ENCODE measurements at places on chromosomes 4 and X.

DNA sequence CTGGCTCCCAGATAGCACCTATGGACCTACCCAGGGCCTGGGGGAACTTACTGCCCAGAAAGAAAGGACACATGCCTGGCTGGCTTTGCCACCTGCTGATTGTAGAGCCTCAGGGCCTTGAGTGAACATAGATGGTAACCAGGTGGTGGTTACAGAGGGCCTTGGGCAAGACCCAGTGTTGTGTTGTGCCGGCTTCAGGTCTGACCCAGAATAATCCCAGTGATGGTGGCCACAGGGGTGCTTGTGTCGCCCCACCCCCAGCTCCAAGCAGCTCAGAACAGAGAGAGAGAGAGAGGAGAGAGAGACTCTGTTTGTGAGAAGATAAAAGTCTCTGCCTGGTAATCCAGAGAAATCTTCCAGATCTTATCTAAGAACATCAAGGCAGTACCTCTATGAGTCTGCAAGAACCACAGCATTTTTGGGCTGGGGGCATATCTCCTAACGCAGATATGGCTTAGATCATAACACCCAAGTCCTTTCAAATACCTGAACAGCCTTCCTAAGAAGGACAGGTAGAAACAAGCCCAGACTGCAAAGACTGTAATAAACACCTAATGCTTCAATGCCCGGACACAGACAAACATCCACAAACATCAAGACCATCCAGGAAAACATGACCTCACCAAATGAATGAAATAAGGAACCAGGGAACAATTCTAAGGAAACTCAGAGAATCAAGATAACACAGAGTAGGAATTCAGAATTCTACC, 16.3 kb upstream of the RP2 start:
- no peak for DNase-seq

- DNase-seq = no peak
These were observed 59.6 kb upstream of the TAB3 start for GRCh38 chrX:30948626-30949025.

DNA sequence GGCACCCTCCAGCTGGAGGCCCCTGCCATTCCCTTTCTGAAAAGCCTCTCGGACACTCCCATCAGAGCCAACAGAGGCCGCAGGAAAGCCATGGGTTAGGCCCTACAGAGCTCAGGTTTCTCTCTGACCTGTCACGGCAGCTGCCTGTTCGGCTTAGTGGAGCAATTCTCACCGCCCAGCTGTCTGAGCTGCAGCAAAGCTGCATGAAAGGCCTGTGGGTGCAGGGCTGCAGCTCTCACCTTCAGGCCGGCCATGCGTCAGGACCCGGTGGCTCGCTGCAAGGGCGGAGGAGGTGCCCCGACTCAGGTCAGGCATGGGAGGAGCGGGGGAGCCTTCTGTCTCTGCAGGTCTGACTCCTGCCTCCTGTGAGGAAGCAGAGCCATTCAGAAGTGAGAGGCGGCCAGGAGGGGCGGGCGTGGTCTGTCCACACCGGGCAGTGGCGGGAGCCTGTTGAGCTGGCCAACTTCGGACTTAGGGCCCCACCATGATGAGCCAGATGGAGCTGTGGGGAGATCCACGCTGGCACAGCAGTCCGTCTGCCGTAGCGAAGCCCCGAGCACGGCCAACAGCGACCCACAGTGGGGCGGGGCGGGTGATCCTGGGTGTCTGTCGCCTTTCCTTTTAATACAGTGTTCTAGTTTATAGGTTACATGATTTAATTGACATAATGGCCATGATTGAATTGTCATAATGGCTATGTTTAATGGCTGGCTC, 23.4 kb downstream of the PDE6B start:
- no peak for DNase-seq

DNA sequence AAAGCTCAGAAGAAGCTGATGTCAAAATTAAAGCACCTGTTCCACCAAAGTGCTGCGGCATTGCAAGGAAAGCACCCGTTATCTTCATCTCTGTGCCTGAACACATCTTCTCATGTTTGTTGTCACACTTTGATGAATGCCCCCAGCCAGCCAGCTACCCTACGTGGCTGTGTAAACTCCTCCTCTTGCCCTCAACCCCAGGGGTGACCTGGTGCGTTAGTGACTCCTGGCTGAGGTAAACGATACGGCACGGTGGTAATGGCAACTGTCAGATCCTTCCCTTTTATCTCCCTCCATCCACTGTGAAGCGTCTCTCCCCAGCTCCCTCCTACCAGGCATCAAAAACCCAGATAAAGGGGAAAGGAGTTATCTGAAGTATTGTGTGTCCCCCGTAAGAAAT, 90.6 kb upstream of the WWC2 start:
- DNase-seq = no peak

- DNase-seq = no peak
These were observed 1040.9 kb downstream of the DMD start for GRCh38 chrX:32170481-32170880.

DNA sequence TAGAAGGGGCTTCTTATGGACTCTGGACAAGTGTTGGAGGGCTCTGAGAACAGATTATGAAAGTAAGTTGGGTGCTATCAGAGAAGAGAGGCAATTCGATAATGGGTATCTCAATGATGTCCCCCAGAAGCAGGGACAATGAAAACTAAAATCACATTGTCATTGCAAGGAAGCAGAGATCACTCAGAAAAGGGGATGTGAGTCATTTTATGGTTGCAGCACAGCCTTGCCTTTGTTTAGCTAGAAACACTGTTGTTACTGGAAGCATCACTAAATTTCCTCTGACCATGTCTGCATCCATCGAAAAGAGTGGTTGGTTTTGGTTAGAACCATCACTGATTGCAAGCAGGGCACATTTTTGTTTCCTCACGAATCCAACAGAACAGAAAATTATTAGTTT, 246.8 kb upstream of the NWD2 start:
- no peak for DNase-seq

GRCh38 chr4:138408758-138409157, 166.6 kb upstream of the SLC7A11 start:
- DNase-seq = no peak

DNA sequence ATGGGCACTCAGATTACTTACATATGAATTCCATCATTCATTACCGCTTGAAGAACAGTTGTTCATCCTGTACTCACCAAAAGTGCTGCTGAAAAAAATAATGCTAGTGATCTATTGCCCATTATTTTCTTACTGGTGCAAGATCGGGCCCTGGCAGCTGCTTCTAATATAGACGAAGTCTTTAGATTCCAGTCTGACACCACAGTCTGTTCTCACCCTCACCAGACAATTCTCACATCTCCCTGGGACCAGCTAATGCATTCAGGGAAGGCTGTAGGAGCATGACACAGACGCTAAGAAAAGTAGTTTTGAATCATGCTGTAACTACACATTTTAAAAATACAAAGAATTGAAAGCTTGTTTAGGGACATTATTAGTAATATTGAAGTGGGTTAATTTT, 13.8 kb downstream of the GEMIN8 start:
- DNase-seq = no peak

DNA sequence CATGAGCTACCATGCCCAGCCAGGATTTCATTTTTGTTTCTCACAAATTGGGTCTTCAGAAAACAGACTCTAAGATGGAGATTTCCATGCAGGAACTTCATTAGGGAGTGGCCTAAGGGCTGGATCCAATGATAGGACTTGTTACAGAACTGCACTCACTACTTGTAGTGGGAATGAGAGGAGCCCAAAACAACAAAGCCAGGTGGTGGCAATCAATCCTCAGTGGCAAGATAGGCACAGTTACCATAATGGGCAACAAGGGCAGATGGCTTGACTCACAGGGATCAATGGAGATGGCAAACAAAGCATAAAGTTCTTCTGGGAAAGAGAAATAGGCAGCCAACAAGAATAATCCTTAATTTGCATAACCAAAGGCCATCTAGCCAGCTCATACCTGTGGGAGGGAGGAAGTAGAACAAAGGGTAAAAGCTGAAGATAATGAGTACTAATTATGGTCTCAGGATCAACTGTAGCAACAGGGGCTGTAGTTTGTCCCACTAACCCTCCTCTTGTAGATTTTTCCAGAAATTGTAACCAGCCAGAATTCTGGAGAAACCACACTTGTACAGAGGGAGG, 72.8 kb upstream of the MAPK10 start:
- DNase-seq = no peak

- DNase-seq = no peak
These were observed 1.3 kb downstream of the SMIM20 start for GRCh38 chr4:25915353-25915705.

DNA sequence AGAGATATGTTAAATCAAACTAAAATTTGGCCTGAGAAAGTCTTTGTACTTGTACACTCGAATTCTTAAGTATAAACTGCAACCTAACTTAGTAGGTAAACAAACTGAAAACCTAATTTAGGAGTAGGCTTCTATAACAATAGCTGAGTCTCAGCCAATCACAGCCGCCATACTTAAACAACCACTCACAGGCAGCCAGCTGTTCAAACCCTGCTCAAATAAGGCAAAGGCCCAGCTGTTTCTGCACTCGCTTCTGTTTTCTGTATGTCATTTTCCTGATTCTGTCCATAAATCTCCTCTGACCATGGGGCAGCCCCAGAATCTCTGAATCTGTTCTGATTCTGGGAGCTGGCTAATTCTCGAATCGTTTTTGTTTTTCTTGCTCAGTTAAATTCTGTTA, 7.8 kb upstream of the PLS3 start:
- no peak for DNase-seq

- DNase-seq = no peak
These were observed 66.0 kb downstream of the TRMT44 start for GRCh38 chr4:8506373-8507195.

- no peak for DNase-seq
These were observed 67.0 kb upstream of the CXCL13 start for GRCh38 chr4:77538574-77539157.

- no peak for DNase-seq
These were observed 181.0 kb downstream of the DCTD start for GRCh38 chr4:182736207-182736606.

GRCh38 chr4:6092131-6092530, 73.9 kb upstream of the C4orf50 start:
- DNase-seq = no peak

All from progenitor cell of endocrine pancreas (in vitro differentiated cells).